Brain microvascular endothelial cell (primary cell): ENCODE measurements at places on chromosomes 12 and 14.

- DNase-seq, result no peak
Measured at GRCh38 chr12:108752387-108752786, 21.1 kb upstream of the CORO1C start.

GRCh38 chr12:122848471-122849351, 13.5 kb downstream of the HIP1R start:
- no peak for DNase-seq

DNA sequence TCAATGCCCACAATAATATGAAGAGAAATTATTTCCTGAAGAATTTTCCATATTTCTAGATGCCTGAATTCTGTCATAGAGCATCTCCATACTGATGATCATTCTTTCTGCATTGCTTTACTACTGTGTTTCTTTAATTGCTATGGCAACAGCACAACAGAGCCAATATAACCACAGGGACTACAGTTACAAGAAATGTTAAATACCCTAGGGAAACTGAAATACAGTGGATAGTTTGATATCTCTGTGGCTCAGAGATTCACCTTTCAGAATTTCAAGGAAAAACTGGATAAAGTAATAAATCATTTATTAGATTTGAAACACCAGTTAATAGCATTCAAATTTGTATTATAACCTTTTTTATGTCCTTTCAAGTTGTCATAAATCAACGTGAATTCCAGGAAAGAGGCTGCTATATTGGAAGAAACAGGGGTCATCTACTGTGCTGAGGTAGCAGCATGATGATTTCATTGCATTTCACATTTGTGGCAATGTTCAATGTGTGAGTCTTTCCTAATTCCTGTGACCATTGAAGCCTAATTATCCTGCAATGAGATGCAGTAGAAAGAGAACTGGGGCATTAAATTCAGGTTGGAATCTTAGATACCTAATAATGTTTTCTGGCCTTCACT, 267.1 kb downstream of the LRFN5 start:
- DNase-seq, result peak; percentile 42

- DNase-seq, result no peak
Measured at GRCh38 chr14:72617391-72618031, 276.4 kb downstream of the DPF3 start.

DNA sequence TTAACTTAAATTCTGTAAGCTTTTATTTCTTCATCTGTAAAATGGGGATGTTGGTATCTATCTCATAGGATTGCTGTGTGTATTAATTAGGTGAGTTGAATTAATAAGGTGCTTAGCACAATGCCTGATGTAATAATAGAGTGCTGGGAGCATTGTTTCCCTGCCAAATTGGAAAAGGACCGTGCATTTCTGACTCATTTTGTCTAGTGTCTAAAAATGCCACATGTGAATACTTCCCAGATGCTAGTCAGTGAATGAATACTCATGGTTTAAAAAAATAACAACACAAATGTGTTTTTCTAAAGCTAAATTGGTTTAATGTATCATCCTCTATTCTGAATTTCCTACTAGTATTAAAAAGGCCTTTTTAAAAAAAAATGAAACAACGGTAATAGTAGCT, 45.4 kb upstream of the NEDD1 start:
- DNase-seq, result peak; percentile 20

DNA sequence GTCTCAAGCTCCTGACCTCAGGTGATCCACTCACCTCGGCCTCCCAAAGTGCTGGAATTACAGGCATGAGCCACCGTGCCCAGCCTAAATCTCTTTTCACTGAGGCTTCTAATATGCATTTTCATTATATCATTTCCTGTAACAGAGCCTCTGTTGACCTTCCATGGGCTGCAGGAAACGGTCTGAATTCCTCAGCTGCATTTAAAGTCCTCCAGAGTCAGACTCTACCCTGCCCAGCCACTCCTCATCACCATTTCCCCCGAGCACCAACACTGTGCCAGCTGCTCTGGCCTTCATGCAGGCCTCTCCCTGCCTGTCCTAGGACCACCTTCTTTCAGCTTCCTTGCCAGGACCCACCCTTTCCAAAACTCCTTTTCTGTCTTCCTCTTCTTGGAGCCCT, 9.8 kb upstream of the NFKBIA start:
- peak; percentile 44 for DNase-seq

DNA sequence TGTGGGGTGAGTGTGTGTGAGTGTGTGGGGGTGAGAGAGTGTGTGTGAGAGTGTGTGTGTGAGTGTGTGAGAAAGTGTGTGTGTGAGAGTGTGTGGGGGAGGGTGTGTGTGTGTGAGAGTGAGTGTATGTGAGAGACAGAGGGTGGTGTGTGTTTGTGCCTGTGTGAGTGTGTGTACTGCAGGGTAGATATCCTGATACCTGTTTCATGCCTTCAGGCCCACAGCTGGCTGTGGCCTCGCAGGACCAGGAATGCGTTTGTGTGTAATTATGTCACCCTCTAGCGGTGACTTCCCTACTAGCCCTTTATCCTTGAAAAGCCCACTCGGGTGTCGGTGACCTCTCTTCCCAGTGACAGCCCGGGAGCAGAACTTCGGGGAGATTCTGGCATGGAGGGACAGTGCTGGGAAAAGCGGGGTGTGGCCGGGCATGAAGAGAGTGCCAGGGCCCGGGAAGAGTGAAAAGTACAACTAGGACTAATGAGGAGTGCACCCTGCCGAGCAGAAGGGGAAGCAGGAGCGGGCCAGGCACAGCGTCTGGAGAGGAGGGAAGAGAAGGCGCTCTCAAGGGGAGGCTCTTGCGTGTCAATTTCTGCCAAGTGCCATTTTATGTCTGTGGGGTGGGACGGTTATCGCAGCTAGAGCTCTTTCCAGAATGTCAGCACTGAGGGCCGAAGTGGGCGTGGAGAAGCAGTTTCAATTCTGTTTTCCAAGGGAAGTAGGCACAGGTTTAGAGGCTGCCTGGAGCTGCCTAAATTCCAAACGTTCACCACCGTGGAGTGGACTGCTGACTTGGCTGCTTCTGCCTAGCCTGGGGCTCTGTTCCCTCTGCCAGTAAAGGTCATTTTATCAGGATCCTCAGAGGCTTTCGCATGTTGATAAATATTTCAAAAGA, 11.0 kb upstream of the FBXL14 start:
- peak; percentile 76 for DNase-seq

- no peak for DNase-seq
Measured at GRCh38 chr14:78091361-78091760, 78.8 kb upstream of the NRXN3 start.

DNA sequence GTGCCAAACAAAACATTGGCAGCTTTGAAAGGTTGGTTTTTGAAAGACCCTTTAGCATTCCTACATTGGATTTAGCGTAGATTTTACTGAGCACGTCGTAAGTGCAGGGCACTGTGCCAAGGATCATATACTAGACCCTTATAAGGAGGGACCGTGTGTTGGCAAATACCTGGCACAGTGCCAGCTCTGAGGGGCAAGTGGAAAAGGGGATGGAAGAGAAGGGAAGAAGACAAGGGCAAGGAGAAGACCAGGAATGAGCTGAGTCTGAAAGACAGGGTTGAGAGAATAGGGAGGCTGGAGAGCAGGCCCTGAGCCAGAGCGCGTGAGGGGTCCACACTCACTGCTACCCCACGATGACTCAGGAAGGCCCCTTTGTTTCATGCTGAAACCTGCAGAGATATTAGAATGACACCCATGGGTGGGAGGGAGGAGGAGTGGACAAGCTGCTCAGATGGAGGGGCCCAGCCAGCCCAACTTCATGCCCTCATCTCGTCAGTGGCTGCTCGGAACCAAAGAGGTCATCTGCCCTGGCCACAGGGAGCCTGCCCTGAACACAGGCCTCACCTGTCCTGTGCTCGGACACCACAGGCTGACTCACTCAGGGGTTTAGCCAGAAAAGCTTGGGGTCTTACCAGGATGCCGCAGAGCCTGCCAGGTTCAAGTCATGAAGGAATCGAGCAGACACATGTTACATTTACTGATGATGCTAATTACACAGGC, 25.0 kb downstream of the RAB35 start:
- no peak for DNase-seq

GRCh38 chr12:79560225-79560889, 130.4 kb downstream of the PAWR start:
- no peak for DNase-seq

DNA sequence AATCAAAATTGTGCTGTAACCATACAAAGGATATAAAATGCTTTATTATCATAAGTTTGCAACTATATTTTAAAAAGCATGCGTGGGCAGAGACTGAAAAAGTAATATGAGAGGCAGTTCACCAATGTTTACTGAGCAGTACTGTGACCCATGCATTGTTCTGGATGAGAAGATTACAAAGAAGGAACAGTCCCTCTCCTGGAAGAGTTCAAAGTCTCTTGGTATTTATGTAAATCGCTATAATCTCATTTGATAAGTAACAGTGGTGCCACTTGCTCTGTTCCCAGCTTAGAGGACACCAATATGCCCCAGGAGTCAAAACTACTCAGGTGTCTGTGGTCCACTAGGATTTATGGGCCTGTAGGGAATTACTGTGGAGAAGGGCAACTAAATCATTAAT, 2.1 kb upstream of the CMAS start:
- no peak for DNase-seq

GRCh38 chr12:105317942-105318621, 12.4 kb upstream of the C12orf75 start:
- DNase-seq, result no peak

GRCh38 chr12:59646636-59647035, 50.8 kb downstream of the SLC16A7 start:
- no peak for DNase-seq

- DNase-seq, result no peak
Measured at GRCh38 chr14:62673014-62673755, 372.1 kb downstream of the KCNH5 start.

GRCh38 chr12:111193496-111193895, 175.4 kb downstream of the PHETA1 start:
- no peak for DNase-seq
